ENCODE measurements at places on chromosomes 7 and 10.
A peak's percentile ranks its signal among the peaks of the same experiment; 100 is the strongest.

DNA sequence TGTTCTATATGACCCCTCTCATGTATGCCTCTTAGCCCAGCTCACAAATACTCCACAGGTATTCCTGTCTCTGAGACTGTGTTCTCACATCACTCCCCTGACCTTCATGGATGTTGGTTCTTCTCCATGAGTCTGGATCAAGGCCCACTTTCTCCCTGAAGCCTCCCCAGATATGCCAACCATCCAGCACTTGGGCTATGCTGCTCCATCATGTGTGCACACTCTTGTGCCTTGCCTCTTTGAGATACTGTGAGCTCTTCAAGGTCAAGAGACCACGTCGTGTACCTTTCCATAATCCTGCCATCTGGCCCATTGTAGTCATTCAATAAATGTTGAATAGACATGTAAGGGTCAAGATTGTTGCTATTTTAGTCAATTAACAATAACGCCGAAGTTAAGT, 30.1 kb upstream of the TM9SF3 start:
- DNase-seq: no peak

GRCh38 chr10:75497997-75498883, 66.8 kb downstream of the LRMDA start:
- no peak for DNase-seq

DNA sequence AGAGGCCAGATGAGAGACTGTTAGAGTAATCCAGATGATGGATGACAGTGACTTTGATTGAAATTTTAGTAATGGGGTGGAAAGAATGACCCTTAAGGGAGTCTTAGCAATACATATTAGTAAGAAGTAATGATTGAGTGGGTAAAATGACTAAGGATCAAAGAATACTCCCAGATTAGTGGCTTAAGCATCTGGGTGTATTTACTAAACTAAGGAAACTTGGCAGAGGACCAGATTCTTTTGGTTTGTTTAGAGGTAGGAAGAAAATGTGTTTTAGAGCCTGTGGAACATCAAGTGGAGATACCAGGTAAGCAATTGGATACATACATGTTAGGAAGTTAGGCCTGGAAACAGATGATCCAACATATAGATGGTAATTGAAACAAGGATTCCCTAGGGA, 58.8 kb upstream of the ADRA2A start:
- no peak for DNase-seq

- DNase-seq: no peak
These were observed 233.2 kb upstream of the PRKCQ start for GRCh38 chr10:6813306-6813705.

- no peak for DNase-seq
These were observed 58.2 kb downstream of the ENTPD1 start for GRCh38 chr10:95814011-95814727.

GRCh38 chr10:79250259-79250658, 97.0 kb upstream of the PPIF start:
- DNase-seq: no peak

GRCh38 chr10:108872854-108873253, 1050.5 kb downstream of the XPNPEP1 start:
- no peak for DNase-seq

- no peak for DNase-seq
These were observed 55.2 kb upstream of the RAB18 start for GRCh38 chr10:27448921-27449320.

- DNase-seq: no peak
These were observed 81.0 kb downstream of the HGF start for GRCh38 chr7:81688622-81689411.

GRCh38 chr7:90951986-90952954, 312.0 kb upstream of the FZD1 start:
- no peak for DNase-seq

- no peak for DNase-seq
These were observed 551.8 kb downstream of the PHTF2 start for GRCh38 chr7:78350391-78350790.

DNA sequence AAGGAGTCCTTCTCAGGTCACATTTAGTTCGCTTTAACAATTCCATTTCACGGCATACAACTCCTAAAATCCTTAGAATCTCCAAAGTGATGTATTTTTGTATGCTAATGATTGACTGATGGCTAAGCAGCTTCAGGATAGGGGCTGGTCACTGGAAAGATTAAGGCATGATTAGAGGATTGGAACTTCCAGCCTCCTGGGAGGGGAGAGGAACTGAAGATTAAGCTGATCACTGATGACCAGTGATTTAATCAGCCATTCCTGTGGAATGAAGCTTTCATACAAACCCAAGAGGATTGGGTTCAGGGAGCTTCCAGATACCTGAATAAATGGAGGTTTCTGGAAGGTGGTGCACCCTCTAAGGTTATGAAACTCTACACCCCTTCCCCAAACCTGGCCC, 123.9 kb upstream of the CDK13 start:
- DNase-seq: no peak

- no peak for DNase-seq
These were observed 260.8 kb downstream of the FGFR2 start for GRCh38 chr10:121337427-121337826.

GRCh38 chr10:116925056-116925455, 75.8 kb downstream of the ENO4 start:
- DNase-seq: no peak

DNA sequence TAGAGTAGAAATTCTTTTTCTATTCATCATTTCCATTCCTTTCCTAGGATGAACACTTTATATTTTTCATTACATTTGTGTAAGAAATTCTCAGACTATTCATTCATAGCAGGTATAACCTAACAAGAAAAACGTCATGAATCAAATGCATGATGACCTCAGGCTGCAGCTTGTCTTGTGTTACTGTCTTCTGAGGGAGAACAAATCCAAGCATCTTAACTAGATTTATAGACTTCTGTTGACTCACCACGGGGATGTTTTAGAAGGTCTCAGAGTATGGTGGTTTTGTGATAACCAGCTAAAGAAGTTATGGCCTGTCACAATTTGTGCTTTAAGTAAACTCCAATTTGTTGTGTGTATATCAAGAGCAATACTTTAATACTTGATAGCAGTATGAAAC, 102.7 kb downstream of the ANKRD7 start:
- no peak for DNase-seq

DNA sequence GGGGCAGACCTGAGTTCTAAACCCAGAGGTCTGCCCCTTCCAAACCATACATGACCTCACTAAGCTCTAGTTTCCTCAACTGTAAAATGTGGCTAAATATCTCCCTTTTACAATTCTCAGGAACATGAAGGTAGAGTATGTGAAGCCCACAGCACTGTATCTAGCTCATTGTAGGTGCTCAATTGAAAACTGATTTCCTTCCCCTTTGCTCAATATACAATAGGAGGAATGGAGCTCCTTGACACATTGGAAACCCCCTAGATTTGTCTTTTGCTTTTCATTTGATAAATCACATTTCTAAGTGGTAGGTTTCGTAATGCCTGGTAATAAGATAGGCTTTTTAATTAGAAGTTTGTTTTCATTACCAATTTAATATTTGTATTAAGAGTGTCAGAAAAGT, 153.3 kb downstream of the ARID5B start:
- DNase-seq: no peak

DNA sequence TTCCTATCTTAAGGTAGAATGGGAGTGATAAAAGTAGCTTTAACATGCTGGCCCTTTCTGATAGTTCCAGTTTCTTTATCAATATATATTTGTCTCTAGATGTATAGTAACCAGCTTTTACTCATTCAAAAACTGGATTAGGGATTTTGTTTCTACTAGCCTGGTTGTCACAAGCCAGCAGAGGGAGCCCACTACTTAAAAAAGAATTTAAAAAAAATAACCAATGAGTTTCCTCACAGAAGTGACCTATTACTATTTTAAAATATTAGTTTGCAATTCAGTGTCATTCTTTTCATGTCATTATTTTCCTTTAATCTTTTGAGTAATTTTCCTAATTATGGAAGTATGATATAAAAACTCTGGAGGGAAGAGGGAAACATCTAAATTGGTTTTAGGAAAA, 142.1 kb downstream of the PHTF2 start:
- no peak for DNase-seq

DNA sequence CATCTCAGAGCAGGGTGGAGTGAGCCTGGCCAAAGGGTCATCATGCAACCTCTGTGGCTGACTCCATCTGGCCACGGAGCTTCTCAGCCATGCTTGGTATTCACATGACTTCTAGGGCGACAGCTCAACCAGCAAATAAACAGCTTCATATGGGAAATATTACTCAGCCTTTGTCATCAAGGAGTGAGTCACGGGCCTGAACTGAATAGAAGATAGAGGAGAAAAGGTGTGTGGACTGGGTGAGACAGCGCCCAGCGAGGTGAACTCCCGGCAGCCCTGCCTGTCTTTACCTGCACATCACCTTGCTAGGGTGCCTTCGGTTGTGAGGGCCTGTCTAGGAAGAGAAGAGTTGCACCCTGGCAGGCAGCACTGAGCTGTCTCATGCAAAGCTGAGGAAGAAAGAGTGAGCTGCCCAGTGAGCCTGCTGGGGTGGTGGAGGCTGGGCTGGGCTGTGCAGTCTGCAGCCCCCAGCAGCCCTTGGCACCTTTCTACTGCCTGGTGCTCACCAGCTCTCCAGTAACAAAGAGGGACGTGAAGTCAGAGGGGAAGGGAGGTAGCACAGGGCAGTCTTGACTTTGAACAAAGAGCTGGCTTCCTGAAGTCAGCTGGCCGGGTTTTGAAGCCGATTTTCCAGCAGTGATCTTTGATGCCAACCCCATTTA, 114.2 kb downstream of the EGFR start:
- DNase-seq: peak; percentile 57

DNA sequence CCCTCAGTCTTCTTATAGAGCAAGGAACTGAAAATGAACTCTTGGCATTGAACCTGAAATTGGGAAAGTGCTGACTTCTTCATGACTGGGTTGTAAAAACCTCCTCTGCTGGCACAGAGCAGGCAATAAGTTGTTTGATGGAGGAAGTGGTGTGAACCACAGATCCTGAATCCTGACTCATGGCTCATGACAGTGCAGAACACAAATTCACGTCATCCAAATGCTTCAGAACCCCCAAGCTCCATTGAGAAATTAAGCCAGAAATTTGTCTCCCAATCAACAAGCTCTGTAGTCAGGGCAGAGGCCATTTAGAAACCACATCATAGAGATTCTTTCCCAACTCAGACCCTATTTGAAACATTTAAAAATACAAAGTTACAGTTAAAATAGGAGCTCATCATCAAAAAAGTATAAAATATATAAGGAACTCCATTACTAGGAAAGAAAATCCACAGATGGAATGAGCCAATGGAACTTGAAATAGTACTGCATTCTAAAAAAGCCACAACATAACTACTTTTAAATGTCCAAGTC, 10.3 kb upstream of the STK17A start:
- peak; percentile 60 for DNase-seq

DNA sequence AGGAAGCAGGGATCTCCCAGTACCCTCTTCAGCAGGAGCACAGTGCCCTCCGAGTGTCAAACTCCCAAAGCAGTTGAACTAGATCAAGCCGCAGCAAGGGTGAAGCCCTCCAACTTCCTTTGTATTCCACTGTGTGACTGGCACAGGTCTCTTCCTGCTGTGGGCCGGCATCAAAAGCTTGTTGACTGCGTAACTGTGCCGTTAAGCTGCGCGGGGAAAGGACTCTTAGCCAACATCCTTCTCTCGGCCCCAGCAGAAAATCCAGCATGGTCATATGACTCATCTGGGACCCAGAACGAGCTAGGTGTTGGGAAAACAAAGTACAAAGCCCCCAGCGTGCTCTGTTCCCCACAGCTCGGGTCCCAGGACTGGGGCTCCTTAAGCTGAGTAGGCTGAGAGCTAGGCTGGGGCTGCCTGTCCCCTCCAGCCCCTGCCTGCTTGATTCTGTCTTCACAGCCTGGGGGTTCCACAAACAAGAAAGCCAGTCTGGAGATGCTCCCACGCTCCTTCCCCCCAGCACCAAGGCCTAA, 52.2 kb downstream of the COL17A1 start:
- DNase-seq: no peak

GRCh38 chr7:87960239-87960638, 26.2 kb downstream of the ADAM22 start:
- DNase-seq: no peak

DNA sequence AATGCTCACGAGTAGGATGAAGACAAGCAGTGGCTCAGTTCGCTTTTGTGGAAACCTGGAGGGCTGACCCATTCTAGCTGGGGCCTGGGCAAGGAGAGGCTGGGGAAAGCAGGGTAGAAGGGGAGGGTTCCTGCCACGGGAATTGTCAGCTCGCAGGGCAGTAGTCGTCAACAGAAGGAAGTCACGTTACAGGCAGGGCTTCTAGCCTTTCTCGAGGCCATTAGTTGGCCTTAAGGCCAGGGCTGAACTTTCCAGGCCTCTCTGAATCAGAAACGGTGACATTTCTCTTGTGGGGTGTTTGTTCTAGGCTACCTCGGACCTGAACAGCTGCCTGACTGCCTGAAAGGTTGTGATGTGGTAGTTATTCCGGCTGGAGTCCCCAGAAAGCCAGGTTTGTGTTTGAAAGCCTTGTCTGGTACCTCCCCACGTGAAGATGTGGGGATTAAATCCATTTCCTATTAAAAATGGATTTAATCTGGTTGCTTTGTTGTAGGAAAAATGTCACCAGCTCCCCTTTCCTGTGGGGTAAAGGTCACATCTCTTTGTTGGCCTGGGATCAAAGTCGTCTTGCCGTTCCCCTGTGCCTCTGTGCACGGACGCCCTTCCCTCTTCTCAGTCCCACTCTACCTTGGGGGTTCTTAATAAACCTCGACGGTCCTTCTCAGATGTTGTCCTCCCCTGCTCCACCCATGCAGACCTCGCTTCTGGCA, 9.4 kb downstream of the MDH2 start:
- DNase-seq: no peak

- no peak for DNase-seq
These were observed 37.1 kb upstream of the GDF10 start for GRCh38 chr10:47262606-47263533.

- peak; percentile 61 for DNase-seq
These were observed 18.7 kb upstream of the CBLL1 start for GRCh38 chr7:107725138-107725740.

- DNase-seq: no peak
These were observed 71.5 kb downstream of the MCMBP start for GRCh38 chr10:119801176-119801575.

DNA sequence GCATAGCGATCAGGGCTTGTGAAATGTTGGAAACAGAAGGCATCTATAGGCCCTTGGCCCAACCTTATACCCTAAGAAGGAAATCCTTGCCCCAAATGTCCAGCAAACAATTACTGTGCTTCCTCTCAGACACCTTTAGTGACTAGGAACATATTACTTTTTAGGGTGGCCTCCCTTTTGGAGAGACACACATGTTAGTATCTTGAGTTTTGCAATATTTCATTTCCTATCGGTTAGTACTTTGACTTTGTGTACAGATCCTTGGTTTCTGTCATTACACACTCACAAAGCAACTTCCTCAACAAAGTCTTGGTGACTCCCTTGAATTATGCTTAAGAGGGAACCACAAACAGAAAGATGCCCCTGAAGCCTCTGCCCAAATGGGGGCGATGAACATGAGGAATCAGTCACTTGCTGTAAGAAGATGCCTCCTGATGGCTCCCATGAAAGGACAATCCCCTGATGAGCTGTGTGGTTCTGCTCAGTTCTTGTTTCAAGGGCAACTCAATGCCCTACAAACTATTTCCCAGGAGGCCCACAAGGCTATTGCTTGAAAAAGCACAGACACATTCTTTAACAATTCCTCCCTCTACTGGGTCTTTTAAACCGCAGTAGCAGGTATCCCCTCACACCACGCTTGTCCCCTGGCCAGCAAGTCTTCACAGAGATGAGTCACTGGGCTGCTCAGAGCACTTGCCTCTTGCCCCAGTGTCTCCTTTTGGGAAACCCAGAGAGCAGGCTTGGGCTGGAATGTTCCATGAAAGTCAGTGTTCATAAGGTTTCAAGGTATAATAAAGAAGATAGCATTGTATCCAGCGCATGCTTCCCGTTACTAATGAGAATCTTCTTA, 196.2 kb downstream of the FANK1 start:
- DNase-seq: no peak
